D721Med (cell line): ENCODE measurements at places on chromosomes 6 and 20.
A peak's percentile ranks its signal among the peaks of the same experiment; 100 is the strongest.

DNA sequence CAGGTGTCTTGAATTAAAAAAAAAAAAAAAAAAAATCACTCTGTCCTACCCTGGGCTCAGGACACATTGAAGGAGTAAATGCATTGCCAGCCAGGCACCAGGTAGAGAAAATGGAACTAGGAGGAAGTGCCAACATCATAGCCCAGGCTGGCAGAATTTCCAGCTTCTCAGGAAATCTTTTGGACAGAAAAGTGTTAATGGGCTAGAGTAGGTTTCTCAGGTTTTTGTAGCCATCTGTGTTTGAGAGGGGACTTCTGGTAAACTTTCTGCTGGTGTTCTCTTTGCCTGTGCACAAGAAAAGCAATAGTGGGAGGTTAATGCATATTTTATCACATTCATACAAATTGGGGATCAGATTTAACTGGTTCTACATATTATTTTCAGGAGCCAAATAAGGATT lies 678.3 kb upstream of the NRSN1 start:
- no peak for DNase-seq

- DNase-seq, result no peak
Observed at GRCh38 chr6:45310118-45310788, 17.9 kb upstream of the RUNX2 start.

GRCh38 chr6:158758451-158758860 lies 60.7 kb downstream of the EZR start:
- peak; percentile 93 for DNase-seq

DNA sequence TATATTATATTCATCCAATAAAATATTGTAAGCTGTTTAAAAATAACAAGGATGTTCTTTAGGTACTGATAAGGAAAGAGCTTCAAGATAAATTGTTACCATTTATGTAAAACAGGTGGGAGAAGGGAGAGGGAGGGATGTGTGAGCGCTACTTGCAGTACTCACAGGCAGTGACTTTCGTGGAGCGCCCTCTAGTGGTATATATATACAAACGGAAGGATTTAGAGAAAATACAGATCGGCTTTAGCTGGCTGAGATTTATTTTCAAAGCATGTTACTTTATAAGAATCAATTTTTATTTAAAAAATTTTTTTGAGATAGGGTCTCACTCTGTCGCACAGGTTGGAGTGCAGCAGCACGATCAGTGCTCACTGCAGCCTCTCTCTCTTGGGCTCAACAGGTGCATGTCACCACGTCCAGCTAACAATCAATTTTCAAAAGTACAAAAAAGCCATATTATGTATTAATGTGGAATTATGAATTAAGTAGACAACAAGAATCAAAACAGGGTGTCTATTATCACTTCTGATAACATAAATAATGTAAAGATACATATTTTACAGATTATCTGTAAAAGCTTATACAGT lies 3.3 kb upstream of the MOG start:
- no peak for DNase-seq

DNA sequence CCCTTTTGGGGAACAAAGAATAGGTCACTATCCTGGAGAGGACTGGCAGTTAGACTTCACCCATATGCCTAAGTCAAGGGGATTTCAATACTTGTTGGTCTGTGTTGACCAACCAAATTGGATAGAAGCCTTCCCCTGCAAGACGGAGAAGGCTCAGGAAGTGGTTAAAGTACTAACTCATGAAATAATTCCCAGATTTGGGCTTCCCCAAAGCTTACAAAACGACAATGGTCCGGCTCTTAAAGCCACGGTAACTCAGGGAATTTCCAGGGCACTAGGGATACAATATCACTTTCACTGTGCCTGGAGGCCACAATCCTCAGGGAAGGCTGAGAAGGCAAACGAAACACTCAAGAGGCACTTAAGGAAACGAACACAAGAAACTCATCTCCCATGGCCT lies 223.1 kb downstream of the GMPR start:
- DNase-seq, result no peak

- DNase-seq, result no peak
Observed at GRCh38 chr6:167093406-167093921, 29.4 kb upstream of the CCR6 start.

DNA sequence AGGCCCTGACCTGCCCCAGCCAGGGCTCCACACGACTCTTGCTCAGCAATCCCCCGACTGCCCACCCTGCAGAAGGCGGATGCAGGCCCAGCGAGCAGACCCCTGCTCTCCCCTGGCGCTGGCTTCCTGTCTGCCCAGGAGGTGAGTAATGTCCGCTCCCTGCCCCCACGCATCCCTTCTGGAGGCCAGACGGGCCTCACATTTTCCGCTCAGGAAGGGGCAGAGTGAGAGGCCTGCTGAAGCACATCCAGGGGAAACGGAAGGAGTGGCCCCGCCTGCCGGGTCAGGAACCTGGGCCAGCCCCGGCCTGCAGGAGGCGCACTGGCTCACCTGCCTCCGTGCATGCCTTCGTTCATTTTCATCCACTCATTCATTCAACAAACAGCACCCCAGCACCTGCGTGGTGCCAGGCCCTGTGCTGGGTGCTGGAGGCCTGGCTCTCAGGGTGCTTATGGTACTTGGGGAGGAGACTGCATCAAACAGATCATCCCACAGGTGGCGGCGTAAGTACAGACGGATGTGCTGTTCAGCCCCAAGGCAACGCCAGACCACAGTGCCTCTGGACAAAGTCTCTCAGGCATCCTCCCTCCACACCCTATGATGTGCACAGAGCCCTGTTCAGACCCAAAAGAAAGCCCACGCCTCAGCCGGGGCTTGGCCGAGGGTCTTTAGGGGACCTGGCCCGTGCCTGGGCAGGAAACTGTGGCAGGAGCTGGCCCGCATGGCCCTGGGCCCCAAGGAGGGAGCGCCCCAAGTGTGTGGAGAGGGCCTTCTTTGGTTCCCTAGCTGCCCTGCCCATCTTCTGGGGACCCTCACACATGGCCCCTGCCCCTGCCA lies 112.1 kb downstream of the ASXL1 start:
- DNase-seq, result no peak

- no peak for DNase-seq
Observed at GRCh38 chr6:168671863-168672546, 231.0 kb downstream of the SMOC2 start.
